ENCODE measurements at places on chromosomes 6 and 20. TPM values are rescaled to one million over a fixed set of nuclear protein-coding genes. Genes with fewer than 3 reads are reported as not detected.

The HLA-DRB5 gene
- total RNA-seq, result 15.8 TPM

The C20orf202 gene
- not detected for total RNA-seq

The SPDEF gene
- total RNA-seq, result not detected

The C6orf15 gene
- total RNA-seq, result not detected

The AFG1L gene
- total RNA-seq, result 6.0 TPM

The HSPA12B gene
- not detected for total RNA-seq

The TBC1D32 gene
- 7.9 TPM for total RNA-seq

The GHRH gene
- not detected for total RNA-seq

The GNRH2 gene
- 2.1 TPM for total RNA-seq

The TNXB gene
- 2.0 TPM for total RNA-seq

GRCh38 chr20:38997622-38998021, 35.5 kb downstream of the DHX35 start:
- peak overlapping the region; percentile 46 for H3K4me3 ChIP-seq
- H3K27ac ChIP-seq, result peak overlapping the region; percentile 71
- H3K4me1 ChIP-seq, result peaks cover 38% of the 10 kb centered on the region
- peak; percentile 15 for DNase-seq

DNA sequence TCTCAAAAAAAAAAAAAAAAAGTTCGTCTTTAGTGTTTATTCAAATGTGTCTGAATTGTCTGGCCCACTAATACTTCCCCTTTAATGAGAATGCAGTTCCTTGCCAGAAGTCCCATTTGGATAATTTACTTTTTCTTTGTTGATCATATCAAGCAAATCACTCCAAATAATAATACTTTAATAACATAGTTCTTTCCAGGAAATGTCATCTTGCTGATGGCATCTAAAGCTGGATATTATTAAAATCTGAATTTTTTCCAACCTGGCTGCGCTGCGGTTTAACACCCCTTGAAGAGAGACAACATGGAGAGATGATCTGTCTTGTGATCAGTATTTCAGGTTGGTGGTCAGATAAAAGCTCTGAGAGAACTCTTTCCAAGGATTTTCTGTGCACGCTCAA, 111.2 kb upstream of the CNKSR3 start:
- H3K27me3 ChIP-seq, result peaks cover 2% of the 10 kb centered on the region
- no peak overlapping the region for H3K27ac ChIP-seq
- H3K4me1 ChIP-seq, result no peaks in the 10 kb centered on the region
- H3K4me3 ChIP-seq, result no peak overlapping the region

DNA sequence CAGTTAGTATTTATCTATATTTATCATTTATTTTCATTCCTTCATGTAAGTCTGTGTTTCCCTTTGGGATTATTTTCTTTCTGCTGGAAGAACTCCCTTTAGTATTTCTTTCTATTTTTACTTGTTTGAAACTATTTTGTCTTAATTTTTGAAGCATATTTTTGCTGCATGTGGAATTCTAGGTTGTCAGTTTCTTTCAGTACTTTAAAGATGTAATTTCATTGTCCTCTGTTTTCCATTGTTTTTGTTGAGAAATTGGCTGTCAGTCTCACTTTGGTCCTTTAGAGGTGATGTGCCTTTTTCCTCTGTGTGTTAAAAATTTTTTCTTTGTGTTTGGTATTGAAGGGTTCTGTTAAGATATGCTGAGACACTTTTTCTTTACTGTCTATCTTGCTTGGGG, 17.1 kb downstream of the RNF182 start:
- H3K27ac ChIP-seq, result no peak overlapping the region
- DNase-seq, result no peak
- H3K27me3 ChIP-seq, result peaks cover 19% of the 10 kb centered on the region
- no peaks in the 10 kb centered on the region for H3K4me1 ChIP-seq
- no peaks in the 10 kb centered on the region for H3K36me3 ChIP-seq

DNA sequence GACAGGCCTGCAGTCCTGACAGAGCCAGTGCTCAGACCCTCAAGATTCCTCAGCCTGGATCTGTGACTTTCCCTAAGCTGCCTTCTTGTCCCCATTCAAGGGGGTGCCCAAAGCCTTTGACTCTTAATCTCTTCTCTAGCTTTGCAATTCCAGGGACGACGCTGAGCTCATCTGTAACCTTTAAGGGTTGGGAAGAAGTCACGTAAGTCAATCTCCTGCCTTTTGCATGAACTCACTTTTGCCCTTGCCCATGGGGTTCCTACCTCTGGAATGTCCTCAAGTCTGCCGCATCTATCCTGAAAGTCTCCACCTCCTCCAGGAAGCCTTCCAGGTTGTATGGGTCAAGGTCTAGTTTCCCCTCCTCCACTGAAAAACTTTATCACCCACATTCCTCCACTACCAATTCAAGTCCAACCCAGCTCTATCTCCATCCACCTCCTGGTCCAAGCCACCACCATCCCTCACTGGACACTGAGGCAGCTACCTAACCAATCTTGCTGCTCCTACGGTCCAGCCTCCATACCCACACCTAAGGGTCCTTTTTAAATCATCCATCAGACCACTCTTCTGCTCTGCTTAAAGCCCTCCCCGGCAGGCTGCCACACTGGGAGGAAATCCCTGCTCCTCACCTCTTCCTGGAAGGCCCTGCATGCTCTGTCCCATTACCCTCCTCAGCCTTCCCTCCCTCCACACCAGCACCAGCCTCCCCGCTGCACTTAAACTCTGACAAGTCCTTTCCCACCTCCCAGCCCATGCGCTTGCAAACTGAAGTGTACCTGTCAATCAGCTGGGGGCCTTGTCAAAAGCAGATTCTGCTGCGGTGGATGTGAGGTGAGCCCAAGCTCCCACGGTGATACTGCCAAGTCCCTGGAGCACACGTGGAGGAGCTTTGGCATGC, 29.7 kb downstream of the PREX1 start:
- H3K27ac ChIP-seq, result no peak overlapping the region
- DNase-seq, result no peak
- no peaks in the 10 kb centered on the region for H3K27me3 ChIP-seq
- H3K4me1 ChIP-seq, result peaks cover 44% of the 10 kb centered on the region
- no peaks in the 10 kb centered on the region for H3K36me3 ChIP-seq

DNA sequence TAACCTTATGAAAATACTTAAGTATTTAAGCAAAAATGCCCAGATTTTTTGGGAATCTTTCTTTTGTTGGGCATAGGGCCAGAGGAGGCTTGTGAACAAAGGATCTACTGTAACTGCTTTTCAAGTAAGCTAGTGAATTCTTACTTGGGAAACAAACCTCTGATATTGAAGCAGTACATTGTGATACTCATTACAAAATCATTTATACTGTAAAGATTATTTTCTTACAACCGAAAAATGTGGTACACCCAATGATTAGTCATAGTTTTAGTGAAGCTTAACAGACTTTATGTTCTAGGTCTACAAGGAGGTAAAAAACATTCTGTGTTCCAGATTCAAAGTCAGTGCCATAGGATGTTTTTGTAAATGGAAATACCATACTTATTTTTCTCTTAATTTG, 272.9 kb upstream of the KCNQ5 start:
- no peaks in the 10 kb centered on the region for H3K27me3 ChIP-seq
- H3K4me3 ChIP-seq, result no peak overlapping the region
- no peaks in the 10 kb centered on the region for H3K36me3 ChIP-seq
- DNase-seq, result no peak
- no peaks in the 10 kb centered on the region for H3K4me1 ChIP-seq

DNA sequence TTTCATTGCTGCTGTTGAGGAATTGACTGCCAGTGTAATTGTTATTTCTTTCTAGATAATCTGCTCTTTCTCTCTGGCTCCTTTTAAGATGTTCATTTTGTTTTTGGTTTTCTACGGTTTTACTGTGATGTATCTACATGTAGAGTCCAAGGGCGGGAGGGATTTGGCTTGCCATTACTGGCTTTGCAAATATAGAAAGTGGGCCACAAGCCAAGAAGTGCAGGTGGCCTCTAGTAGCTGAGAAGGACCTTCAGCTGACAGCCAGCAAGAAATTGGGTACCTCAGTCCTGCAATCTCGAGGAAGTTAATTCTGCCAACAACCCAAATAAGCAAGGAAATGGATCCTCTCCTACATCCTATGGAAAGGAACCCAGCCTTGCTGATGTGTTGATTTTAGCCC, 42.8 kb upstream of the GLP1R start:
- H3K36me3 ChIP-seq, result no peaks in the 10 kb centered on the region
- DNase-seq, result no peak
- H3K4me1 ChIP-seq, result no peaks in the 10 kb centered on the region
- no peak overlapping the region for H3K27ac ChIP-seq

- peaks cover 12% of the 10 kb centered on the region for H3K4me1 ChIP-seq
- no peaks in the 10 kb centered on the region for H3K36me3 ChIP-seq
- H3K27me3 ChIP-seq, result peaks cover 47% of the 10 kb centered on the region
- DNase-seq, result no peak
- H3K27ac ChIP-seq, result no peak overlapping the region
Observed at GRCh38 chr20:1800180-1800579, 95.0 kb upstream of the SIRPA start.

DNA sequence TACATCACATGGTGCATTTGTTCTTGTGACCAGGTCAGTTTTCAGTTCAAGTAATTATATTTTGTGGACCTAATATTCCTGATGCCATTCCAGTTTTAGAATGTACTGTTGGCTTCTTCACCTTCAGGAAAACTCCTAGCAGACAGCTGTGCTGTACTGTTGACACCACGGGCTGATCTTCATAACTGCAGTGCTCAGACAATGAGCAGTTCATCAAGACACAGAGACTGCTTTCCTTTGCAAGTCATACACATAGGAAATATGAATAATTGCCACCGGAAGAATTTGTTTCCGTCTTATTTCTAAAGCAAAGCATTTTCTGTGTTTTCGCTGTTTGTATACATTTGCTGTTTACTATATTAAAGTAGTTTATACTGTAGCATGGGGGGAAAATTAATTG, 89.8 kb downstream of the C6orf118 start:
- H3K27ac ChIP-seq, result no peak overlapping the region
- H3K27me3 ChIP-seq, result no peaks in the 10 kb centered on the region
- H3K36me3 ChIP-seq, result no peaks in the 10 kb centered on the region
- H3K4me1 ChIP-seq, result no peaks in the 10 kb centered on the region
- no peak for DNase-seq

- H3K27me3 ChIP-seq, result no peaks in the 10 kb centered on the region
- peaks cover 24% of the 10 kb centered on the region for H3K4me1 ChIP-seq
- H3K4me3 ChIP-seq, result no peak overlapping the region
Observed at GRCh38 chr6:24743265-24743943, 24.4 kb upstream of the C6orf62 start.

- H3K36me3 ChIP-seq, result no peaks in the 10 kb centered on the region
- H3K4me3 ChIP-seq, result no peak overlapping the region
- DNase-seq, result no peak
- no peaks in the 10 kb centered on the region for H3K4me1 ChIP-seq
- no peaks in the 10 kb centered on the region for H3K27me3 ChIP-seq
Observed at GRCh38 chr6:168671028-168671862, 230.3 kb downstream of the SMOC2 start.

DNA sequence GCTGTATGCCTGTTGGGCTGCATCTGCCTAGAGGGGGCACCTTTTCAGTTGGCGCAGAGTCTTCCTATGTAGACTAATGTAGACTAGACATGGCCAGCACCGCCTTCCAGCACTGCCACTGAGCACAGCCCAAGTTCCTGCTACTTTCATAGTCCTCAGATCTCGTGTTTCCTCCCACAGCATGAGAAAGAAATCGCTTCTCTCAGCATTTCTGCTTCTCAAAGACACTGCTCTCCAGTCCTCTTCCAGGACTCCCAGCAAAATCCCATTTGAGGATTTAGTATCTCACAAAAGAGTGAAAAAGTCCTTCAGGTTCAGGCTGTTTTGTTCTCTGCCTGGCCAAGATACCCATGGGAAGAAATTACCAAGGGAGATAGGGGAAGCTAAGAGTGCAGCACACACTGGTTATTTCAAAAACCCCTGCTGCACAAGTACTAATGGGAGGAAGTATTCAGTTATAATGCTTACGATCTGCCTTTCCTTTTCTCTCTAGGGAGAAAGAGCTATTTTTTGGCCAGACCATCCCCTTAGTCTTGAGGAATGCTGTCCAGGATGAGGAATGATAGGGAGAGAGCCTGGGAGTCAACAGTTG, 35.7 kb downstream of the OGFRL1 start:
- H3K4me1 ChIP-seq, result no peaks in the 10 kb centered on the region
- no peak for DNase-seq
- H3K36me3 ChIP-seq, result no peaks in the 10 kb centered on the region
- H3K27me3 ChIP-seq, result peaks cover 3% of the 10 kb centered on the region

DNA sequence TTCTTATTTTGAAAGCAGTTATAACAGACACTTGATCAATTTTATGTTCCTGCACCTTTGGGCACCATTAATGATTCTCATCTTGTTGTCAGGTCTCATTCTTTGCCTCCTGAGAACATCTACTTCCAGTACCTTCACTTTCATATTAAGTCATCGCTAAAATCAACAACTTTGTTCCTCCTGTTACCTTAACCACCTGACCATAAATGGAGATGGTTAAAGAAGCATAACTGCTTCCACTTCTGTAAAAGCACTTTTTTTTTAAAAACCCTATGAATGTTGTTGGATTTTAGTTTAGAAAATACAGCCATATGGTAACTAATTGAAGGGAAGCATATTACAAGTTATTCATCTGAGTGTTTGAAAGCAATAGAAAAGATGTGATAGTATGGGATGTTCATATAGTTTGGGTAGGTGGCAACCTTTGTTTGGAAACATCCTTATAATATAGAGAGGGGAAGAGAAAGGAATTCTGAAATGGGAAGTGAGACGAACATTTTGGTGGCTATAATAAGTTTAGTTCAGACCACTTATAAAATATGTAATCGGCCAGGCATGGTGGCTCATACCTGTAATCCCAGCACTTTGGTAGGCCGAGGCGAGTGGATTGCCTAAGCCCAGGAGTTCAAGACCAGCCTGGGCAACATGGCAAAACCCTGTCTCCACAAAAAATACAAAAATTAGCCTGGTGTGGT, 53.9 kb downstream of the AFG1L start:
- H3K27ac ChIP-seq, result peak overlapping the region; percentile 64
- H3K4me3 ChIP-seq, result no peak overlapping the region
- no peak for DNase-seq
- H3K36me3 ChIP-seq, result peaks cover 6% of the 10 kb centered on the region
- no peaks in the 10 kb centered on the region for H3K27me3 ChIP-seq

DNA sequence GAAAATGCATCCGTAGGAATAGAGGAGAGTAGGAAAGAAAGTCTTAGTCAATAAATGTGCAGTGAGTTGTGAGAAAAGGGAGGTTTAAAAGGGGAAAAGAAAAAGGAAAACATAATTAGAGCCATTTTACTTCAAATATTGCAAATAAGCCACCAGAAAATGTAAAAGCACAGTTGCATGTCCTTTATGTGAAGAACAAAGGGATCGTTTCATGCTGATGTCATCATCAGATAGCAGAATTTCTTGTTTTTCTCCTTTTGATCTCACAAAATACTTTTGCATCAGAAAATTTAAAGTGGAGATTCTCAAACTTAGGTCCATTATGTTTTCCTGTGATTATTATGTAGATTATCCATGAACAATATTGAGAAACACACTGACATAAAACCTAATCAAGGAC, 166.7 kb downstream of the HAO1 start:
- peaks cover 6% of the 10 kb centered on the region for H3K4me1 ChIP-seq
- H3K27ac ChIP-seq, result no peak overlapping the region
- H3K27me3 ChIP-seq, result peaks cover 2% of the 10 kb centered on the region
- no peak overlapping the region for H3K4me3 ChIP-seq

GRCh38 chr20:2757969-2758368, 42.5 kb downstream of the CPXM1 start:
- peaks cover 25% of the 10 kb centered on the region for H3K27me3 ChIP-seq
- no peak overlapping the region for H3K4me3 ChIP-seq
- peaks cover 8% of the 10 kb centered on the region for H3K4me1 ChIP-seq
- peaks cover 2% of the 10 kb centered on the region for H3K36me3 ChIP-seq
